ENCODE measurements at places on chromosomes 7 and 10.

GRCh38 chr10:89235073-89235798, 16.3 kb downstream of the LIPA start:
- DNase-seq, result no peak

DNA sequence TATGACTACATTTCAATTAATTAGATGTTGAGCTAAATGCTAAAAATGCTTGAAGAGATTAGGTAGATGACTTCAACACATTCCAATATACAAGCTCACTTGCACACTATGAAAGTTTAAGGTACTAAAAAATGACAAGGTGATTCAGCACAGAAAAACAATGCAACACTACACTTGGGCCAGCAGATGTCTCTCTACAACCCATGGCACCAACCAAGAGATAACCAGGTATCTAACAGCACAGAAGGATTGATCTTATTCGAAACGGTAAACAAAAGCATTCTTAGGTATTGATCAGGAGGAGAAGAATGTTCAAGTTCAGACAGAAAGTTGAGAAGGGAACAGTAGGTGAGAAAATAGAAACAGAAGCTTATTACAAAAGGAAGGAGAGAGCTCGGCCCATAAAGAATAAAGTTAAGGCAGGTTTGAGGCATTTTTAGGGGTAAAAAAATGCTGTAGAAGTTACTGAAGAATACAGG, 248.2 kb upstream of the KLF14 start:
- peak; percentile 18 for DNase-seq

- no peak for DNase-seq
Measured at GRCh38 chr7:34425631-34426384, 232.2 kb upstream of the NPSR1 start.

GRCh38 chr7:41047789-41048191, 655.1 kb downstream of the INHBA start:
- no peak for DNase-seq

GRCh38 chr10:17214526-17214925, 13.1 kb upstream of the TRDMT1 start:
- DNase-seq, result no peak

GRCh38 chr10:101087965-101088364, 26.2 kb downstream of the KAZALD1 start:
- DNase-seq, result no peak

GRCh38 chr7:1882451-1882850, 212.4 kb downstream of the ELFN1 start:
- DNase-seq, result no peak

DNA sequence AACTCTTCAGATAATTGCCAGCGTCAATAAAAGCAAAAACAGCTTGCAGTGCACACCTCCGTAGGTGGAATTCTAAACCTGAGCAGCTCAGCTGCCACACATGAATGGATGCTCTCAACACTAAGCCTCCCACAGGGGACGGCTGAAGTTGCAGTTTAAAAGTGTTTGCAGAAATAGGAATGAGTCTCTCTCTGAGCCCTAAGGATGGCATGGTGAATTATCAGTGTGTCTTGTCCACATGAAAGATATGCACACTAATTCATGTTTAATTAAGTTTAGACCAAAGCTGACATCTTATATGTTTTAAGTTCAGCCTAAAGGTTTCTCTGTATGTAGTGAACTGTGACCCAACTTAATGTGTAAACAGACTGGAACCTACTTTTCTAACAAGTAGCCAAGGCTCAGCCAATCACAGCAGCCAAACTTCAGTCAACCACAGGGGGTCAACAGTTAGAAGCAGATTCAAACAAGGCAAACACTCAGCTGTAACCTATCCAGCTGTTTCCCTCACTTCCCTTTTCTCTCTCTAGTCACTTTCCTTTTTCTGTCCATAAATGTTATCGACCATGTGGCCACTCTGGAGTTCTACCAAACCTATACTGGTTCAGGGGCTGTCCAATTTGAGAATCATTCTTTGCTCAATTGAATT, 38.1 kb downstream of the CTTNBP2 start:
- no peak for DNase-seq

DNA sequence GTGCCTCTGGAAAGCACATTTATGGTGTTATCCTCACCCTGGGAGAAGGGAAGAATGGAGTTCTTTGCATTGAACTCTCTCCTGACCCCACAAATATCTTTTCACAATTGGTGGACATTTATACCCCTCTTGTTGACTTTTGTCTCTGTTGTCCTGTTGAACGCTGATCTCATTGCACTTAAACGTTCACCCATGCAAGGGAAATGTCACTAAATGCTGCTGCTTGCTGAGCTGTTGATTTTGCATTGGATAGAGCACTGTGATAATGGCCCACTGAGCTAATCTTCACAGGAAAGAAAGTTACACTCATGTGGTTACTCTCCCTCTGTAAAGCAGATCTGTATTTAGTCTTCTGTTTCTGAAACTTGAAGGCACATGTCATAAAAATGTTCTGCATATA, 133.4 kb downstream of the FZD1 start:
- no peak for DNase-seq

- DNase-seq, result no peak
Measured at GRCh38 chr7:35036361-35037171, 719 bp downstream of the DPY19L1 start.

DNA sequence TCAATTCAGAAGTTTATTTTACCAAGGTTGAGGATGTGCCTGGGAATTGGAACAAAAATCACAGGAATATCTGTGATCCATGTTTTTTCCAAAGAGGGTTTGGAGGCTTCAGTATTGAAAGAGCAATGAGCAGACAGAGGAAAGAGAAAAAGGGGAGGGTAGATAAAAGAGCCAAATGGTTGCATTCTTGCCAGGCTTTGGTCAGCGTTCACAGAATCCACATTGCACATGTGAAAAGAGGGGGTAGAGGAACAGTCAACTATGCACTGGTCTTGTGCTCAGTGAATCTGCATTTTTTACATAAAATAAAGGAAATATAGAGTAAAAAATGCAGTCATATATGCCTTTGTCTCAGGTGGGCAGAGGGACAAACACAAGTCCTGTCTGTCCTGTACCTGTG, 20.6 kb upstream of the ERCC6 start:
- DNase-seq, result no peak

- peak; percentile 85 for DNase-seq
Measured at GRCh38 chr7:92447345-92448204, at the start of gene GATAD1. GATAD1 (plus strand) TSS chr7:92447482; CDS start chr7:92447730, 248 bp downstream.

DNA sequence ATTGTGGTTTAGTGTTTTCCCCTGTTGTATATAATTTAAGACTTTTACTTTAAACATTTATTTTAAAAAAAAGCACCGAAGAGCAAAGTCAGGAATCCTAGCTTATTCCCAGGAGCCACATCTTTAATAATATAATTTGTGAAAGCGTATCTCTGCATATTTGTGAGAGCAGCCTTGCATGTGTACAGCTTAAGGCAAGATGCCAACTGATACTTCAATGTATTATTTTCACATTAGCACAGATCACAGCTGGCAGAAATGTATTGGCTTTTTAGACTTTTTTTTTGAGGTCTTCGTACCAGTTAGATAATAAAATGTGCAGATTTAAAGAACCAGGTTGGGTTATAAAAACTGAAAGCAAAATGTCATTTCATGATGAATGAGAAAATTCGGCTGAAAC, 845.7 kb upstream of the POT1 start:
- DNase-seq, result no peak

- no peak for DNase-seq
Measured at GRCh38 chr10:130021383-130021950, 57.4 kb upstream of the EBF3 start.

DNA sequence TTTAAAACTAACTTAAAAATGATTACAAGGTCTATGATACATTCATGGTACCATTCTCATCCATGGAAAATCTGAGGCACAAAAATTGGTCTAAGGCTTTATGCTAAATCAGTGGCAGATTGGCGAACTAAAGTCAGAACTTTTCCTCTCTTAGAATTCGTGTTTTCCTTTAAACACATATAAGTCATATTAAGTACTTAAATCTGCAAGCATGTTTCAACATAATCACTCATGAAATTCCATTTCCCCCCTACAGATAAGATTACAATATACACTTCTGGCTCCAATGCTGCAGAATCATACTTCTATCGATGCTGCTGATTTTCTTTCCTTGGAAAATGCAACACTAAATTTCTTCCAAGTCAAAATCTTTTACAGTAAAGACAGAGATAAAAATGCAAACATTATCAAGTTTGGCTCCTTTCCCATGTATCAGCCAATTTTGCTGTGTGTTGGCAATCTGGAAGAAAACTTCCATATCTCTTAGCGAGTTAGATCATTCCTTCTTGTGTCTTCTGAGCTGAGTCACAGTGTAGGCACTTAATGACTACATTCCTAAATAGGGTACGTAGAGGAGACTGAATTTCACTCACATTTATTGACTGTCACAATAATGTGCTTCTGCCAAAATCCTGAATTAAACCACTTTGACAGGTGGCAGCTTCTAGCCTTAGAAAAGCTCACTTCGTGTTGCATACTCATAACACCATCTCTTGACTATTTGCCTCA, 76.4 kb upstream of the LRRC17 start:
- DNase-seq, result no peak

- DNase-seq, result no peak
Measured at GRCh38 chr10:43683451-43684291, 35.0 kb upstream of the ZNF32 start.

DNA sequence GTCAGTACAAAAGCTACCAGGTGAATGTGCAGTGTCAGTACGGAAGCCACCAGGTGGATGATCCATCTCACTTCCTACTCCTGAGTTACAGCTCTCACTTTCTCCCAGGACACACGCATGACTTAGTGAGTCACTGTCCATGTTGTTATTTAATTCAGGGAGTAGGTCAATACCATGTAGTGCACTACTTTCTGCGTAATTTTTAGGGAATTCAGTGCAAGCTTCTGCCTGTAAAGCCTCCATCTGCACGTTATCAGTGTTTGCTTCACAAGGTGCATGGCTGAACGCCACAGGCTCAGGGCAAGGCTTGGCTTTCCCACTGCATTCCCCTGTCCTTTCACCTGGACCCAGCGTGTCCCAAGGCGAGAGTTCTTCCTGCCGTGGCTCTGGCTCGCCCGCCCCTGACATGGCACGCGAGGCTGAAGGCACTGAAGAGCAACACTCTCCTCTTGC, 59.5 kb downstream of the LARP4B start:
- no peak for DNase-seq

- DNase-seq, result no peak
Measured at GRCh38 chr7:95609277-95609971, 13.1 kb upstream of the PDK4 start.

DNA sequence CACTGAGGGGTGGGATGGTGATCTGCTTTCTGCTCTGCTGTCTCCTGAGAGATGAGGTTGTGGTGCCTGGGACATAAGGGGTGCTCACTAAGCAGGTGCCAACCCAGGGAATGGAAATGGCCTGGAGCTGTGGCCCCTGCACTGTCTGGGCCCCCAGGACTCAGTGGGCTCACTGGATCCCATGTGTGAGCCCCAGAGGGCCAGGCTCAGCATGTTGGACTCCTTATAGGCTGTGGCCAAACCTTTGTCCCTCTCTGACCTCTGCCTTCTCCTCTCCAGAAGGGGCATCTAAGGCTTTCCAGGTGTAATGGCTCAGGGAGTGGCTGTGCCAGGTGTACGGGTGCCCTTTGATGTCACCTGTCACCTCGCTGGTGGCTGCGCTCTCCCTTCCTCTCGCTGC, 56.4 kb downstream of the NEUROG3 start:
- no peak for DNase-seq

DNA sequence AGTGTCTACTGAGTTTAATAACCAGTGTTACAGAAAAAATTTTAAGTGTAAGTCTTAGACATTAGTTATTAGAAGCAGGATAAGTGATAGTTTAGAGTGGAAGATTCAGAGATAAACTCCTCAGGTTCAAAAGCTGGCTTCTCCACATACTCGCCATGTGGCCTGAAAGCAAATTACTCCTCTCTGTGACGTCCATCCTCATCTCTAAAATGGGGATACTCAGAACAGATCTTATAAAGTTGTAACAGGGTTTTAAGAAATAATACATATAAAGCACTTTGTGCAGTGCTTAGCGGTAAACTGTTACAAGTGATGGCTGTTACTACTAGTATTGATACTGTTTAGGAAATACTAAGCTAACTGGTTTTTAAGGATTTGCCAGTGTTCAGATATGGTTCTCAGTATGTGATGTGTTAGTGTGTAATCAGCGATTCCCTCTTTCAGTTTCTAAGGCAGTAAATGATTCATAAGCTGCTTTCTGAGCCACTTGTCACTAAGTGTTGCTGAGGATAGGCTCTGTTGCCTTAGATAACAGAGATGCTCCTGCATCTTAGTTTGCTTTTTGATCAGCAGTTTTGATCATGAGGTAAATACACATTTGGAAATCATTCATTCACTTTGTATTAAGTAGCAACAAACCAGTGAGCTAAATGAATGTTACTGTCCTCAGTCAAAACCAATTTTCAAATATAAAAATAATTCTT, 58.7 kb downstream of the CYP51A1 start:
- DNase-seq, result no peak

DNA sequence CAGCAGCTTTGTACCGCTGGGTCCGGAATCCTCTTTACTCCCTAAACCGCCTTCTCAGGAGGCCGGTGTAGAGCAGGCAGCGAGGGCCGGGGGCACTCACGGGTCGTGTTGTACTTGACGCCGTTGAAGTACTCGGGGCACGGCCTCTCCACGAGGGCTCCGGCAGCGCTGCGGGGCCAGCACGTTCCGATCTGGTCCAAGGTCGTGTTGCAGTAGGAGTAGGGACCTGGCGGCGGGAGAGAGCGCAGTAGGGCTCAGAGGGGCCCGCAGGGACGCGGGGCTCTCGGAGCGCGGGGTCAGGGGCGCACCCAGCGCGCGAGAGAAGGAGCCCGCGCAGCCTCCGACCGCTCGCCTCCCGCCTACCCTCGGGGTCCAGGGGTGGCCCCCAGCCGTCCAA, 443 bp downstream of the CRHR2 start:
- no peak for DNase-seq

- DNase-seq, result no peak
Measured at GRCh38 chr7:138875794-138876193, 77.8 kb upstream of the ATP6V0A4 start.

GRCh38 chr7:91872069-91872468, 8.4 kb downstream of the MTERF1 start:
- no peak for DNase-seq

GRCh38 chr7:29158795-29159423, 12.6 kb upstream of the CPVL start:
- DNase-seq, result no peak

DNA sequence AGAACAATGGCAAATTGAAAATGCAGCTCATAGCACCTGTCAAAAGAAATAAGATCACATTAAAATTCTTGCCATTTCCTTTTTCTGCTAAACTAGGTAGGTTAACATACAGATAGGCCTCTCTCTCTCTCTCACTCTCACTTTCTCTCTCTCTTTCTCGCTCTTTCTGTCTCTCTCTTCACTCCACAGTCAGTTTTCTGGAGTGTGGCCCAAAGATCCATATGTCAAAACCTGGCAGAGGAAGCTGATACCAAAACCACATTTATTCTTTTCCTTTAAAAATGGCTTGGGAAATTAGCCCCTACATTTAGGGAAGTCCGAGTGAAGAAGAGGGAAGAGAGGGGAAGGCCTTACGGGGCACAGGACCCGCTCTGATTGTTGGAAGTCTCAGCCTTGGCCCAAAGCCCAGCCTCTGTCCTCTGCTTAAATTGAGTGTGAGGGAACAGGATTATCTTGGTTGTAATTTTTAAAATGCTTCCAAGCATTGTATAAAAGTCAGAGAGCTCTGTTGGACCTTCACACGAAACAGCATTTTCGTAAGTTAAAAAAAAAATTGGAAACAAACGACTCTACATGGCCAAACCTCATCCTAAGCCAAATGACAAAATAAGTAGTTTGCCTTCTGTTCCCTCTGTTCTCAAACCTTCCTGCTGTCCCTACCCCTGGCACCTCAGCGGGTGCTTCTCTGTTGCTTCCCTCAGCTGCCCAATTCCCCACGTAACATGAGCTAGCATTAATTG, 83.2 kb downstream of the FRMD4A start:
- DNase-seq, result no peak

- peak; percentile 22 for DNase-seq
Measured at GRCh38 chr10:8513155-8514147, 459.0 kb downstream of the GATA3 start.

Data from iPS DF 6.9 (cell line).